Fibroblast of skin of back (primary cell): ENCODE measurements at places on chromosomes 5 and 9.

DNA sequence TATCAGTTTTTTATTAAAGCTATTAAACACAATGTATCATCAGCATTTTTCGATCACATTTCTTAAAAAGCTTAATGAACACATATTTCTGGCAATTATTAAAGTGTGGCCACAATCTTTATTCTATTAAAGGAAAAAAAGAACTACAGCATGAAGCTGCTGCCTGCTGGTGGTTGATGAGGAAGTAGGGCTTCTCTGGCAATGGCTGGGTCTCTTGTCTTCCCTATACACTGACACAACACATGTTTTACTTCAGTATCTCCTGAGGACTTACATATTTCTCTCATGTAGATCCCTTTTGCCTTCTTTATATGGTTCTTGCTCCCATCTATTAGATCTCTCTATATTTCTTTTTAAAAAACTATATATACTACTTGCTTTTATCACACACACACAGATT lies 590.7 kb downstream of the RAB3C start:
- DNase-seq = peak; percentile 20

GRCh38 chr5:142800776-142801494 lies 30.8 kb downstream of the ARHGAP26 start:
- no peak for DNase-seq

GRCh38 chr5:32630867-32631491 lies 45.6 kb downstream of the SUB1 start:
- DNase-seq = no peak

DNA sequence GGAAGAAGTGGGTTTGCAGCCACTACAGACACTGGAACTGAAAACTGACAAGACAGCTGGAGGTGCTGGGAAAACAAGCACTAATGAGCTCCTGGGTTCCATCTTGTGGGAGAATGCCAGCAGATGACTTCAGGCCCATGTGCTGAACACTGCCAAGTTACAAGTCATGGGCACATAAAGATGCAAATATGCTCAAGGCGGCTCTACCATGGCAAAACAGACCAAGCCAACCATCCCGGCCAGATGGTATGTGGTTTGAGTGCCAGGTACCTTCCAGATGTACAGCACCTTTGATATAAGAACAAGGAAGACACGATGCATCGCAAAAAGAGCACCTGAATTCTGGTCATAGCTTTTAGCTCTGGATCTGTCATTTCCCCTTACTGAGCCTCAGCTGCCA lies 19.9 kb downstream of the TNFSF8 start:
- no peak for DNase-seq

DNA sequence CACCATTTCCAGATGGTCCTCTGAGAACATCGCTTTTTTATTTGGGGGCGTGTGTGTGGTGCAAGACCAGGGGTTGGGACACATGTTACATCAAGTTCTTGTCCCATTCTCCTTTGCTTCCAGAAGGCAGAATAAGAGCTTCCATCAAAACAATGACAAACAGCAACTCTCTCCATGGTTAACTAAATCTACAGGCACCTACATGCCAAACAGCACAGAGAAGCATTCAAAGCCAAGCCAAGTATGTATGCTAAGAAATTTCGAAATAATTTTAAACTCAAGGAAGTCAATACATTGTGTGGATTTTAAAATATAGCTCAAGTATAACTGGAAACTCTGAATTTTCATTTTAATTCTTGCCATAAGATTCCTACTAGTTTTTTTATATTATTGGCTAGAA lies 105.6 kb downstream of the SEC61B start:
- no peak for DNase-seq

- DNase-seq = no peak
Measured at GRCh38 chr9:21585756-21586752, 103.9 kb upstream of the IFNE start.

DNA sequence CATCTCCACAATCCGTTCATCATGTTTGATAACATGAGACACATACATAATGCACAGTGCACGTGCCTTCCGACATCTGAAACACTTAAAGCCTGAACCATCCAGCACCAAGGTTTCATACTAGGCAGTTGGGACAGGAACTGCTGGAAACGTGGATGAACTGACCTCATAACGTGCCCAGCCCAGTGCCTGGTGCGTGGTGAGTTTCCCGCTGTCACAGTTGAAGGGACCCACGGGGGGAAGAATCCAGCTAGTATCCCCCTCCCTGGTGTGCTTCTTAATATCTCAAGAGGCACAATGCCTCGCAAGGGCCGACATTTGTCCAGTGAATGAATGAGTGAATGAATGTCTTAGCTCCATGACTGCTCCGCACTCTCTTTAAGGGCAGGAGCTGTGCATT lies 23.2 kb downstream of the BARX1 start:
- no peak for DNase-seq

DNA sequence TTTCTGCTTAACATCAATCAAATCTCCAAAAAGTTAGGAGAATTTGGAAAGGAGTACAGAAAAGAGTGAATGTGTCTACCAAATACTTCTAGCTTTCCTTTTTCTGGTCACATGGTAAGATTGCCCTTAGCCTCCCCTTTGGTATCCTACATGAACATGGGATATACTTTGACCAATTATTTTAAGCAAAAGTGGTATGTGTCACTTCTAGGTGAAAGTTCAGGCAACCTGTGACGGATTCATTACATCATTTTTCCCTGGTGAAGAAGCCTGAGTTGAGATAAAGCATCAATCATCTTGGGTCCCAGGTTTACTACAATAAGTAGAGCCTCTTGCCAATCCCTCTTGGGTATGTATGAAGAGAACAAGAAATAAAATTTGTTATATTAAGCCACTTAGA lies 419.2 kb downstream of the PDE4D start:
- no peak for DNase-seq

DNA sequence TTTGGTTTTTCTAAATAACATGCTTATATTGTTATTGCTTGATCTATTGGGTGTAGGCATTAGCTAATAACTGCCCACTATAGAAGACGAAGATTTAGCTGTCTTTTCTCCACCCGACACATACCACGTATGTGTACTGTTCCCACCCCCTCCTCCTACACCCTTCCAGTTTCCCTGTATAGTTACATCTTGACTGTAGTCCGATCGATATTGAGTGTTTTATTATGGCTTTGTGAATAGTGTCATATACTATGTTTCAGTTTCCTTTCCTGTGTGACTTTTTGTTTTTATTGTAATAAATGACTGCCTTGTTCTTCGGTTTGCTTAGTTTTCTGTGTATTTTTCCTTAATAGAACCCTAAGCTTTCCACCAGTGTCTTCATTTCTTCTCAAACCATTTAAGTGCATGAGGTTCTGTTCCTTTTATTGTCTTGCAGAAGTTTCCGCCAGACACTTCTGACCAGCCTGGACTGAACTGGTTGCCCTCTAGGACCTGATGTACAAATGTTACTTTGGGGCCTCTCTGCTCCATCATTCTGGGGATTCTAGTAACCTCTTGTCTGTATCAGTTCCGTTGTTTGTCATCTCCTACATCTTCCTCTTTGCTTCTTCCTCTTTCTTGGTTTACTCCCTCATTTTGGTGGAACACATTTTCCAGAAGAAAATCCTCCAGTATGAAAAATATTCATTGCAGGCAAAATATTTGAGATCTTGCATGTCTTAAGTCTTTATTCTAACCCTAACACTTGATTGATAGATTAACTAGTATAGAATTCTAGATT lies 61.8 kb downstream of the PRKACG start:
- DNase-seq = no peak

DNA sequence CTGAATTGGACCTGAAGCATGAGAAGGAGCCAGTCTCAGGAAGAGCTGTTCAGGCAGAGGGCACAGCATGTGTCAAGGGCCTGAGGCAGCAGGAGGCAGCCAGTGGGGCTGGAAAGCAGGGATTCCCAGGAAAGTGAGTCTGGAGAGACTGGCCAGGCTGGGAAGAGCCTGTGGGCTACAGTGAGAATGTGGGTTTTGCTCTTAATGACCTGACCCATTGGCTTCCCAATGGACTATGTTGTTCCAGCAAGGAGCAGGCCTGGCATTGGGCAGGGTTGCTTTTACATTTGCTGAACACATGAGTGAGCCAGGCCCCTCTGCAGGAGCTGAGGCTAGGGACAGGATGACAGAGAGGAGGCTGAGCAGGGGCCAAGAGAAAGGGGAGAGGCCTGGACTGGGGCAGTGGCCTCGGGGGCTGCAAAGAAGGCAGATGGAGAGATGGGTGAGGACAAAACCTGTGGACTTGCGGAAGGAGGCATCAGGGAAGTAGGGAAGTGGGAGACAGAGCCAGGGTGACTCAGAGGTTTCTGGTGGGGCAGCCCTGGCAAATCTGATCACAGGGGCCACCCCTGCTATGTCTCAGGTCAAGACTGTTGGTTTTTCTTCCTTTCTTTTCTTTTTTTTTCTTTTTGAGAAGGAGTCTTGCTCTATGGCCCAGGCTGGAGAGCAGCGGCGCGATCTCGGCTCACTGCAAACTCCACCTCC lies 65.9 kb upstream of the NEK6 start:
- DNase-seq = no peak

DNA sequence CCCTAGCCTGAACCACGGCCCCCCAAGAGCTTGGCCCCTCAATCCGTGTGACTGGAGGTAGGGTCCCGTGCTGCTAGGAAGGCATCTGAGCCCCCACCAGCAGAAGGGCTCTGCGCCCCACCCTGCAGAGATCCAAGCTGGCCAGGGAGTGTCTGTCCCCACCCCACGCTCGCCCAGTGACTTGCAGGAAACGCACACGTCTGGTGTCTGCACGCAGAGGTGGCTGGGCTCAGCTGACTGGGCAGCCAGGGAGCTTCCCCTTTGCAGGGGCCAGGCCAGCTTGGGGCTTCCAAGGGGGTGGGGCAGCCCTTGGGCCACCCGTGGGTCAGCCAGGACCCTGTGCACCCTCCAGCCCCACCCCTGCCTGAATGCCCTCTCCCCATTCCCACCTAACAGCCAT lies 24.3 kb downstream of the NOTCH1 start:
- DNase-seq = no peak

DNA sequence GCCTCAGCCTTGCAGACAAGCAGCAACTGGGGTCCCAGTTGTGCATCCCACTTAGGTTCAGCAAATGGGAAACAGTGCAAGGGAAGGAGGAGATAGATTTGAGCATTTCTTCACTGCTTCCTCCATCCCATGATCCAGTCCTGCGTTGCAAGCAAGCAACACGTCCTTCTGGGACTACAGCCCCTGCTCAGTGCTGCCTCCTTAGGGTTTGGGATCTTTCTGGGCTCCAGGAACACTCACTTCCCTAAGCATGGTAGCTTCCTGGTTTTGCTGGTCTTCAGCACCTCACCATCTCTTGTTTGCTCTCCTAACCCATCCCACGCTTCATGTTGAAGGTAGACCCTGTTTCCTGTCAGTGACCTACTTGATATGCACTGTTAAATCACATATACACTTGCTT lies 444.7 kb downstream of the MED10 start:
- no peak for DNase-seq

DNA sequence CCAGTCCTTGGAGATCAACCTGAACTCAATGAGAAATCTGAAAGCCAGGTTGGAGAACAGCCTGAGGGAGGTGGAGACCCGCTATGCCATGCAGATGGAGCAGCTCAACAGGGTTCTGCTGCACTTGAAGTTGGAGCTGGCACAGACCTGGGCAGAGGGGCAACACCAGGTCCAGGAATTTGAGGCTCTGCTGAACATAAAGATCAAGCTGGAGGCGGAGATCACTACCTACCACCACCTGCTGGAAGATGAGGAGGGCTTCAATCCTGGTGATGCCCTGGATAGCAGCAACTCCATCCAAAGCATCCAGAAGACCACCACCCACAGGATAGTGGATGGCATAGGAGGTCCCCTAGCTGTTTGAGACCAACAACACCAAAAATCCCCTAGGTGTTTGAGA lies 30.5 kb upstream of the SPZ1 start:
- no peak for DNase-seq

DNA sequence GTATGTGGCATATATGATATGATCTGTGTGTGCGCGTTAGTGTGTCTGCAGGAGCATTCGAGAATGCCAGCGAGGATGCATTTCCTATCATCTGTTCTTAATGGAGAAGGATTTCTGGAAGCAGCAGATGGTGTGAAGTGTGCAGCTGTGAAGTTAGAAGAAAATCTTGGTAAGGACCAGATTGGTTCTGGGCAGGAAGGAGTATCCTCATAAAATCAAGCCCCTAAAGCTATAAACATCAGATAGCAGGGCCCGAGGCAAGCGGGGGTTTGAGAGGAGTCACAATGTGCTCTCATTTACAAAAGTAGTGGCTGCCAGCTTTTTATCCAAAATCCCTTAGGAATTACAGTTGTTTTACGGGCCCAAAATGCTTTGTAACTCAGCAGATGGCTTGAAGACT lies 40.0 kb downstream of the DAPK1 start:
- DNase-seq = no peak

DNA sequence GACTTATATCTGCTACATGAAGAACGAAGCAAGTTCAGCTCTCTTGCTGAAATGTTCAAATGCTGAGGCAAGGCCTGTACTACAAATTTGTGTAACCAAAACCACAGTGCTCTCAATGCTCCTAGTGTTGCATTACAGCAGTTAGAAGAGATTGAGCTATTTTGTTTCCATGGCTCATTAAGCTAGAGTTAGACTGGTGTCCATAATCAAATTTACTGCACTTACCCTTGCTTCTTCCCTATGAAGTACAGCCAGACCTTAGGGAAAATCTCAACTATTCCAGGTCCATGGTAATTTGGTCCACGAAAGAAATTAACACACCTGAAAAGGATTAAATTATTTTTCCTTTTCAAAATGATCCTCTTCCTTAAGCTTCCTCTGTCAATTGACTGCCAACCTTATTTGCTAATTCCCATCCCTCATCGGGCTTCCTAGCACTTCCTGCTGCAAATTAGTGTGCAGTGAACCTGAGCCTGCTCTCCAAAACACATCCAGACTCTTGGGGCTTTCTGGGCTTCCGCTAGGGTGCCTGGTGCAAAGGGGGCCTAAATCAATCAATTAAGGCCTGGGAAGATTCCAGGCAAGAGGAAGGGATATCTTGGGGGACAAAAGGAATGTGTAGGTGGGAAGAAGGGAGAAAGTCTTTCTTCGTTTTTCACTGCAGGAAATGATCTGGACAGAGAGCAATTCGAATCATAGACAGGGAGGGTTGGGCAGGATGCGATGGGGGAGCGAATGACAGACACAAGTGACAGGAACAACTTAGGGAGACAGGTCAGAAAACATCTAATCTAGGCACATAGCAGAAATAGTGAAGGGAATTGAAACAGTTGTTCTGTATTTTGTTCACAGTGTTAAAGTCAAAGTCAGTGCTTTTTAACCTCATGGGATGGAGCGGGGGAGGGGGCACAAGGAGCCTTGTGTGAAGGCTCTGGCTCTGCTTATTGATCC lies 542.4 kb downstream of the RAB3C start:
- DNase-seq = peak; percentile 15

- no peak for DNase-seq
Measured at GRCh38 chr5:158590746-158591300, 508.9 kb downstream of the EBF1 start.
